ENCODE measurements at places on chromosomes 5 and 9. TPM values are rescaled to one million over a fixed set of nuclear protein-coding genes. Genes with fewer than 3 reads are reported as not detected.

GRCh38 chr5:100828071-100828897, 74.8 kb downstream of the ST8SIA4 start:
- DNase-seq = no peak

DNA sequence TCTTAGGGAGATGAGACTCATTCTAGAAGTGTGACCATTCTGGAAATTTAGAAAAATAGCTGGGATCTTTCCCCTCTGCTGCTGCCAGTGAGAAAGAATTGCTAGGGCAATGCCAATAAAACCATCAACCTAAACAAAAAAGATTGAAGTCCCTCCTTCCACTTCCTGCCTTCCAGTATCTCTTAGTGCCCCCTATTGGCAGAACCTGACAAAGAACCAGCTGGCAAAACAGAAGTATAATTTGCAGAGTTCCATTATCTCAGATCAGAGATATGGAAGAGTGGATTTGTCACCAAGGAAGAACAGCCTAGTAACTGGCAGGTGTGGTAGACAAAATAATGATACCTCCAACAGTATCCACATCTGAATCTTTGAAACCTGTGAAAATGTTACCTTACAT, 13.8 kb upstream of the PLCXD3 start:
- no peak for DNase-seq

- no peak for DNase-seq
Measured at GRCh38 chr9:123322273-123323195, 33.5 kb upstream of the CRB2 start.

GRCh38 chr5:23466401-23466912, 41.0 kb upstream of the PRDM9 start:
- DNase-seq = no peak

- DNase-seq = no peak
Measured at GRCh38 chr5:91464886-91465646, 81.9 kb upstream of the ARRDC3 start.

- no peak for DNase-seq
Measured at GRCh38 chr9:11233696-11234095, 620.9 kb upstream of the PTPRD start.

Gene RASEF
- total RNA-seq = 1.3 TPM

Gene FAM221B
- not detected for total RNA-seq

Data from ovary (tissue), 10 donors.